ENCODE measurements at places on chromosomes 3 and 15.

GRCh38 chr3:57783186-57784088 is 27.3 kb downstream of the SLMAP start:
- peaks cover 34% of the 10 kb centered on the region for H3K4me1 ChIP-seq
- peaks cover 5% of the 10 kb centered on the region for H3K36me3 ChIP-seq
- no peak for DNase-seq

DNA sequence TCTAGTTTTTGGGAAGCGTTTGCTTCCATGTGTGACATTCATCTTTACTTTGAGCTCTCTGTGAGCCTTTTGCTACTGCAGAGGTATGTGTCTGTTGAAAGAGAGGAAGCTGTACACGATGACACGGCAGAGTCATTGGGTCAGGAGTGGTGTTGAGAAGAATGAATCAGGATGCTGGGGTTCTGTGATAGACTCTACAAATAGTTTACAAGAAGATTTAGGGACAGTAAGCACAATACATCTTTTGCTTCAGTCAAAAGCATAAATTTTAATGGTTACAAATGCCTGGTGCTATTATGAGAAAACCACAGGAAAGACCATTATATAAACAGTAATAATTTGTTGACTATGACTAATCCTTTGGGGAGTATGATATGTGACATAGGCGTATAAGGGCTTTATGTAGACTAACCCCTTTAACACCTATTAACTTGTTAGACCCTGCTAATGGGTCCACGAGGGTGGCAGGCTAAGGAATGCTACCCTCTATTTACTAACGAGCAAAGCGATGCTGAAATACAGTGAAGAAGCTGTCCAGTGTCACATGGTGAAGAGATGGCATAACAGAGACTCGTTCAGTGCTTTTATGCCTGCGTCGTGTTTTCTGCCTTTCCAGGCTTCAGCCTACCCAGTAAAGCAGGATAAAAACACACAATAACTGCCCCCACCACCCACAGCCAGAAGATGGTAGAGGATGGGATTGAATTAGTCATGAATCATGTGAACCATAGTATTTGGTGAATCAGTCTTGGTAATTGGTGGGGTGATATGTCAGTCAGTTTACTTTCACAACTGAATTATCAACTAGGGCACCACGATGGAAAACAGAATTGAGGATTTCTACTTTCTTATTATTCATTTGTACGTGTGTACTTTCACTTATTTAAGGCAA is 118.8 kb downstream of the LPP start:
- no peaks in the 10 kb centered on the region for H3K36me3 ChIP-seq
- H3K4me1 ChIP-seq, result peaks cover 43% of the 10 kb centered on the region
- no peak overlapping the region for H3K27ac ChIP-seq
- DNase-seq, result no peak
- no peak overlapping the region for H3K4me3 ChIP-seq

DNA sequence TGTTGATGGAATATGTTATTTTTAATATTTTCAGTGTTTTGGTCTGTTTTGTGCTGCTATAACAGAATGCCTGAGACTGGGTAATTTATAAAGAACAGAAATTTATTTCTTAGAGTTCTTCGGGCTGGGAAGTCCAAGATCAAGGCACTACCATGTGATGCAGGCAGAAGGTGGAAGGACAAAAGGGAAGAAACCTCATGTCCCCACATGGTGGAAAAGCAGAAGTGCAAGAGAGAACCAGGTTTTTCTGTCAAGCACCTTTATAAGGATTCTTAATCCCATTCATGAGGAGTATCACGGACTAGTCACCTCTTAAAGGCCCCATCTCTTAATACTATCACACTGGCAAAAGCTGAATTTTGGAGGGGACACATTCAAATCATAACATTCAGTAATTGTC is 57.9 kb upstream of the EPHB3 start:
- H3K4me3 ChIP-seq, result no peak overlapping the region
- no peak for DNase-seq
- no peaks in the 10 kb centered on the region for H3K4me1 ChIP-seq
- no peak overlapping the region for H3K27ac ChIP-seq

DNA sequence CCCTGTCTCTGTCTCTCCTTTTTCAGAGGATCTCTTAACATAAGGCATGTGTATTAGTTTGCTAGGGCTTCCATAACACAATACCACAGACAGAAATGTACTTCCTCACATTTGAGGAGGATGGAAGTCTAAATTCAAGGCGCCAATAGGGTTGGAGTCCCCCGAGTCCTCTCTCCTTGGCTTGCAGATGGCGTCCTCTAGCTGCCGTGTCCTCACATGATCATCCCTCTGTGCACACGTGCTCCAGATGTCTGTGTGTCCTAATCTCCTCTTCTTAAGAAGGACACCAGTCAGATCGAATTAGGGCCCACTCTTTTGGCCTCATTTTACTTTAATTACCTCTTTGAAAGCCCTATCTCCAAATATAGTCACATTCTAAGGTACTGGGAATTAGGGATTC is 23.0 kb upstream of the BFSP2 start:
- H3K4me3 ChIP-seq, result no peak overlapping the region
- peaks cover 14% of the 10 kb centered on the region for H3K27me3 ChIP-seq
- no peaks in the 10 kb centered on the region for H3K4me1 ChIP-seq
- H3K36me3 ChIP-seq, result no peaks in the 10 kb centered on the region

DNA sequence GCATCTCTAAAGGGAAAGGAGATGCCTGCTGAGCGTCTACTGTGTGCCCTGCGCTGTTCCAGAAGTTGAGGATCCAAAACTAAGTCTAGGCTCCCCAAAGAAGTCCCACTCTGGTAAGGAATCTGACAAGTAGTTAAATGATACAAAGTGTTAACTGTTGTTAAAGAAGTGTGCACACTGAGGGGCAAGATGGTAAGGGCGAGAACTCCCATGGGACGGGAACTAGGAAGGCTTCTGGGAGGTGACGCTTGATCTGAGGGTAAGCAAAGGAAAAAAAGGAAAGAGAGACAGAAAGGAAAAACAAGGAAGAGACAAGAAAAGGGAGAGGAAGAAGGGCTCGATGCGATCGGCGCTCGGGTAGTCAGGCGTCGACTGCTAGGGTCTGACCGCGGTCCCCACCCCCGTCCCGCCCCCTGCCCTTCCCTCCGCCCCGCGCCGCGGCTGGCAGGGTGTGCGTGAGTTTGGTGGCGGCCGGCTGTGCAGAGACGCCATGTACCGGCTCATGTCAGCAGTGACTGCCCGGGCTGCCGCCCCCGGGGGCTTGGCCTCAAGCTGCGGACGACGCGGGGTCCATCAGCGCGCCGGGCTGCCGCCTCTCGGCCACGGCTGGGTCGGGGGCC is at the start of gene LACTB:
Gene LACTB (plus strand): TSS at position 480 of the 620 bp plus-strand sequence. CDS start 11 bp downstream, at position 491.
- no peaks in the 10 kb centered on the region for H3K27me3 ChIP-seq
- H3K27ac ChIP-seq, result peak within 1 kb of the TSS; percentile 65
- peak; percentile 66 for DNase-seq
- H3K4me3 ChIP-seq, result peak within 1 kb of the TSS; percentile 80
- H3K36me3 ChIP-seq, result peaks cover 5% of the 10 kb centered on the region

GRCh38 chr3:41329881-41330280 is 130.6 kb downstream of the CTNNB1 start:
- peaks cover 2% of the 10 kb centered on the region for H3K36me3 ChIP-seq
- no peak for DNase-seq
- no peak overlapping the region for H3K27ac ChIP-seq

GRCh38 chr3:17355591-17355990 is 386.8 kb downstream of the TBC1D5 start:
- no peaks in the 10 kb centered on the region for H3K27me3 ChIP-seq
- no peak overlapping the region for H3K4me3 ChIP-seq
- DNase-seq, result no peak
- peaks cover 4% of the 10 kb centered on the region for H3K36me3 ChIP-seq

GRCh38 chr3:52358362-52358940 is 42.3 kb downstream of the DNAH1 start:
- H3K27ac ChIP-seq, result peak overlapping the region; percentile 41
- H3K4me3 ChIP-seq, result no peak overlapping the region
- peaks cover 20% of the 10 kb centered on the region for H3K36me3 ChIP-seq

Data from central memory CD8-positive, alpha-beta T cell (primary cell).